ENCODE measurements at places on chromosomes 12 and 14.

- DNase-seq: no peak
Observed at GRCh38 chr14:101457301-101457935, 103.9 kb upstream of the DIO3 start.

DNA sequence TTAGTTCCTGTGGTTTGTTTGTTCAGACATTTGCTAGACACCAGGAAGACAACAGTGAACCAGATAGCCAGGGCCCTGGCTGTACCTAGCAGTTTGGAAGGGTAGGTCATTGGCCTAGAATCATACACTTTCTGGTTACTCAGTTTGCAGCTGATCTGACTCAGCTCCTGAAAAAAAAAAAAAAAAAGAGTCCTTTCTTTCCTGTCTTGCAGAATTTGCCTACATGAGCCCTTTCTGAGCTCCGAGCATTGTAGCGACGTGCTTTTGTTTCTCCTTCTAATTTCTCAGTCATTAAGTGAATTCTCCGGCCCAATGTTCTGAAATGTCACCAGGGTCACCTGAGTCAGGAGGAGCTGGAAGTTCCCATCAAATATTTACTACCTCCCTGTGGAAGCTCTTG lies 2.4 kb downstream of the CABP1 start:
- DNase-seq: no peak

DNA sequence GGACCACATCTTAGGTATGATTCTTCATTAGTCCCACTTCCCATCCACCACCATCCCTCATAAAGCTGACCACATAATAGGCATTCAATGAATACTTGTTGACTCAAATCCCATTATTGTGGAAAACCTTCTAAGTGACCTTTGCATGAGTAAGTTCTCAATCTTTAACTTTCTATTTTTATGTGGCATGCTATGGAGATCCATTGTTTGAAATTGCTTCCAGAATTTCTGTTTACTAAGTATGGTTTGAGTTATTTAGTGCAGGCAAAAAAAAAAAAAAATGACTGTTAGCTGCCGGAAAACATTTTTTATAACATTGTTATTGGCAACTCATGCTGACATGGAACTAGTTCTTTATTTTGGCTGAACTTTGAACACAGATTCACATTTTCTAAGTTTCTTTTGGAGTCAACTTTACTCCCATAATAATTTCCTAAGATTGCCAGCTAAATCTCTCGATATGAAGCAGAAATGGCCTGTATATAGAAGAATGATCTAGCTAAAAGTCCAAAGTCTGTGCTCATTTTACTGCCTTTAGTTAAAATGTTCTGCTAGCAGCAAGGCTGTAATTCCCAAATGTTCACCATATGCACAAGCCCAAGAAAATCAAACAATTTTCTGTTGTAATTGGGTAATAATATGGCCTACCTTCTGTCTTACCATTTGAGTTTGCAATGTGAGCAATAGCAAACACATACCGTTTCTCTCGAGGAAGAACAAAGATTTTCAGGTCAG lies 77.9 kb downstream of the PTGER2 start:
- no peak for DNase-seq

GRCh38 chr12:121764808-121765207 lies 28.7 kb downstream of the RHOF start:
- DNase-seq: no peak

DNA sequence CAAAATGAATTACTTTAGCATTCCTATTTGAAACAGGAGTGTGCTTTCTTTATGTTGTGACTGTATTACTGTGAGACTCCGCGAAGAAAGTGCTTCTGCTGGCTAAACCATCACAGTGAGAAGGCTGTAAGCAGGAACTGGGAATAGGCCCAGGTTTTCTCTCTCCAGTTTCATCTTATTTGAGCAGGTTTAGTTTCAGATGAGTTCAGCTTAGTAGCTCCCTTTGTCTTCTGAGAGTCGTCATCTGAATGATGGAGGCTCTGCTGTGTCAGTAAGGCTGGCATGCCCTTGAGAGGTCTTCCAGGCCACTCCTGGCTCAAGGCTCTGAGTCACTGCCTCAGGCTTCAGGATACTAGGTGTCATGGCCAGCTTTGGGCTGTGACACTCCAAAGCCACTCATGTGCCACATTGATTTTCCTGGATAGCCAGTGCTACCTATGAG lies 205.6 kb upstream of the RGS6 start:
- DNase-seq: no peak

GRCh38 chr12:105910030-105910429 lies 228.7 kb downstream of the NUAK1 start:
- DNase-seq: no peak

GRCh38 chr14:56482310-56482911 lies 97.2 kb upstream of the TMEM260 start:
- DNase-seq: no peak

- DNase-seq: no peak
Observed at GRCh38 chr12:20142956-20143355, 225.4 kb upstream of the PDE3A start.
